Hematopoietic multipotent progenitor cell treated with erythropoietin and hydrocortisone succinate and interleukin-3 and kit ligand, for 8 days (in vitro differentiated cells): ENCODE measurements at places on chromosomes 2 and 18.

DNA sequence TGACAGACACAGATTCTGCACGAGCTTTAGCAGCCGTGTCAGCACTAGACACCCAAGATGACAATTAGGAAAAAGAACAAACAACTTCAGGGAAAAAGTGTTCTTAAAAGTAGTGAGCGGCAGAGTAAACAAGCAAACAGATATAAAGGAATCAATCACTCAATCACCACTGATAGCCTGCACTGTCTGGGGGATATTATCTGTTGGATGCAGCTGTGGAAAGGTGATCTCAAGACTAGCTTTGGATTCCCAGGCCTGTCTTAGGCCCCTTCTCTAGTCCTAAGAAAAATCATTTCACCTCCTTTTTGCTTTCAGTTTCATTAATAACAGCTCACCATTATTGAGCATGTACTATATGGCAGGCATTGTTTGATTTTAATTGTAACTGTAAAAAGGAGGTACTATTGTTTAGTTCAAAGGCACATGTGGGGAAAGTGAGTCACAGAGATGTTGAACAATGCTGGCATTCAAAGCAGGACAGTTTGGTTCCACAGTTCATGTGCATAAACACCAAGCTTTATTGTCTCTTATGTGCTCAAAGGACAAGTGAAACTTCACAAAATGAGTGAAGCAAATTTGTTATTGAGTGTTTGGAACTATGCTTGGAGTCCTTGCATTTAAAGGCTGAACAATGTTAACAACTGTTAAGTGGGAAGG lies 147.3 kb upstream of the TCF4 start:
- no peak for DNase-seq

DNA sequence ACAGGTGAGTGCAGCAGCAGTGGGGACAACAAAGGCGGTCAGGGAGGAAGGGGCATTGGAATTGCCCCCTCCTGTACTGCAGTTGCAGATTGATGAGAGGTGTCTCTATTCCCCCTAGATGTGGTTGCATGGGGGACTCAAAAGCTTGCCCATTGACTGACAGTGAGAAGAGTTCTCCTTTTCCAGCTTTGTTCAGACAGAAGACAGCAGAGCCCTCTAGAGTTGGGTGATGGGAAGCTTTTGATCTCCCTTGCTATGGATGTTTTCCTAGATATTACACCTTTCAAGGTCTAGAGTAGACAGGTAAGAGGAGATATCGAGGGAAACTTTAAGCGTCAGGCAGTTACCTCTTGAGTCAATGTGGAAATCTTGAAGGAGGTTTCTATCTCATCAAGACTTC lies 2.9 kb downstream of the PROKR1 start:
- peak; percentile 55 for DNase-seq

DNA sequence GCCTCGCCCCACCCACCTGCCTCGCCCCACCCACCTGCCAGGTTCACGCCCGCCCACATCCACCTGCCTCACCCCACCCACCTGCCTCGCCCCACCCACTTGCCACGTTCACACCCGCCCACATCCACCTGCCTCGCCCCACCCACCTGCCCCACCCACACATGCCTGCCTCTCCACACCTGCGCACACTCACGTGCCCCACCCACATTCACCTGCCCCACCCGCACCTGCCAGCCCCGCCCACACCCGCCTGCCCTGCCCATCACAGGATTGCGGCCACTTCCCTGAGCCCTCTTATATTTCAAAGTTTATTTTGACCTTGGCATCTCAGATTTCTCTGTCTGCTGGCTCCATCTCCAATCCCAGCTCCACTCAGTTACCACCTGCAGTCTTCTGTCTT lies 217.5 kb upstream of the SOX11 start:
- DNase-seq: no peak

DNA sequence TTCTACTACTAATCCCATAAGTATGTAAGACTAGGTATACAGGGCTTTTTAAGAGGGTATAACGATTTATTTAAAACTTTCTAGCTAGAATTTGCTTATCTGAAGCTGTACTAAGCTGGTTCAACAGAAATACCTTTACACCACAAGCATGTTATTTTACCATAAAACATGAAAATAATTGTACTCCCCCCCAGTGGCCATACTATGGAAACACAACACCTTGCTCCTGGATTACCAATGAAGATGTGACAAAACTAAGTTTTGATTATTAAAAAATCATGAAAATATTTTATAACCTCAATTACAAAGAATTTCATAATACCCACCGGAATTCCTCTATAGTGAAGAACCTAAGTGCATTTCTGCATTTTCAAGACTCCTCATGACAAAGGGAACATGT lies 27.3 kb downstream of the LPIN2 start:
- peak; percentile 73 for DNase-seq

DNA sequence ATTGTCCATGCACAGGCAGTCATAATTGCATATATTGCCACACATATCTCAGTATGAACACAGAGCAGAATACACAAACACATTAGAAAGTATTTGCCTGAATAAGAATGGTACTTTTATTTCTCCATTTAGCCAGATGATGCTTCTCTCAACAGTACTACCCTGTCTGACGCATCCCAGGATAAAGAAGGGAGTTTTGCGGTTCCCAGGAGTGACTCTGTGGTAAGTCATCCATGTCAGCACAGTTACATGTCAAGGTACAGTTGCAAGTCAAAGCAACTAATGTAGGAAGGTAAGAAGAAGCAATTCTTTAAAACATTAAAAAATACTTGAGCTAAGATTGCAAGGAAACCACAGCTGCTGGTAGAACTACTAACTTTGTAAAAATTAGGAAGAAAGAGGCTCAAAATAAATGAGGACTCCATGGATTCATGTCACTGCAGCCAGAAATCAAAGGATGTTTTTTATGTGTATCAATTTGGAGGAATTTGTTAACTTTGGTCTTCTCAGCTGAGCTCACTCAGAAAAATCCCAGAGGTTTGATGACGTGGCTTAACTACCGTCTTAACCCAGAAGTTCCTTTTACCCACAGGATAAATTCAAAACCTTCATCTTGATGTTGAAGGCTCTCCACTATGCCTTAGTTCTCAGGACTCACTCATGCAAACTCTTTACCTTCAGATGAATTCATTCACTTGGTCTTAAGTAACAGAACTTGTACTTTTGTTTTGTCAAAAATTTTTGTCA lies 130.3 kb downstream of the ARHGAP28 start:
- DNase-seq: no peak

- no peak for DNase-seq
Measured at GRCh38 chr2:62785810-62786597, 80.5 kb downstream of the EHBP1 start.

DNA sequence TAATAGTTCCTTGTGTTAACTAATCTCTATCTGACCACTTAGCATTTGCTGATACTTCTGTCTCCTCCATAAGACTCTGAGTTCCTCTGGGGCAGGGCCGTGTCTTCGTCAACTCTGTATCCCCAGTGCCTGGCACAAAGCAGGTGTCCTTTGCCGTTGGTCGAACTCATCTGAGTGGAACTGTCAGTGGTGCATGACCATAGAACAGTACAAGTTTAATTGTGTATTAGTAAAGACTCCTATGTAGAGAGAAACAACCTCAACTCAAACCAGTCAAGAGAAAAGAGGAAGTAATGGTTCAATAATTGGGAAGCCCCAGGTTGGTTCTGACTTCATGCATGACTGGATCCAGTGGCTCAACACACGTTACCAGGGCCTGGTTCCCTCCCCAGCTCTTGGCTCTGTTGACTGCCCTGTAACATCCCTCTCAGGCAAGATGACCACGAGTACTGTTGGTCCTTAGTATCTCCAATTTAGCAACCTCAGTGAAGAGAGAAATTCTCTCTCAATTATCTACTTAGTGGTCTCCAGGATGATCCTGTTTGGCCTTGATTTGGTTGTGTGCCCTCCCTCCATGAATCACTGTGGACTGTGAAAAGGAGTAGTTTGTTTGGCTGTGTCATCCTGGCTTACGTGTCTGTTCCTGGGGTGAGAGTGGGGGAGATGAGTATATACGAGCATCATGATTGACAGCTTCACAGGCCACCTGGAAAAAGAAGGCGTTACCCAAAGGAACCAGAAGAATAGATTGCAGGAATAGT lies 58.5 kb upstream of the MSH6 start:
- no peak for DNase-seq

DNA sequence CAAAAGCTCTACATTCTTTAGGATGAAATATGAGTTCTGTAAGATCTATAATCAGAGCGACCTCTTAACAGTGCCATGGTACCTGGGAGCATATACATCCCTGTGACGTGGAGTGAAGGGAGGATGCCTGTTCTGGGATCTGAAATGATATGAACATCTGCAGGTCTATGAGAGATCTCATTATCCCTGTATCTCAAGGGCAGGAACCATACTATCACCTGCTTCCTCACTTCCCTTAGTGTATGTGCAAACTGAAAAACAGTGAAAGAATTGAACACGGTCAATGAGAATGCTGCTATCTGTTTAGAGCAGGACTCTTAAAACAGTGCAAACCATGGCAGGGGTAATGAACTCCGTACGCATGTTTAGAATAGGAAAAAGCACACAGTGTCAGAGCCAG lies 364.0 kb downstream of the LPIN1 start:
- no peak for DNase-seq

GRCh38 chr2:230694241-230694640 lies 18.4 kb upstream of the CAB39 start:
- no peak for DNase-seq

DNA sequence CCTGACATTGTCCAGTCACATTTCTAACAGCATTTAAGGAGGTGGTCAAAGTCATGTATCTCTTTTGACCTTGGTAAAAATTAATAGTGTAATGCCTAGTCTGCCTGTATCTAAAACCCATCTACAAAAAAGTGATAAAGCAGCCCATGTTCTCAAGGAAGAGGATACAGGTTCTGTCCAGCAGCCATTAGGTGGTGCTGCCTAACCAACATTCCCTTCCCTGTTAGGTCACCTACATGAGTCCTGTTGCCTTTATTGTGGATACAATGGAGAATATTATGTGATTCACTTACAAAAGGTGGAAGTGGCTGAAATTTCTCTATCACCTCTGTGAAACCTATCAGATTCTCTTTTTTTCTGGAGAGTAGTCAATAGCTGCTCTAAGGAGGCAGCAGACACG lies 52.5 kb downstream of the AQP4 start:
- DNase-seq: peak; percentile 8

DNA sequence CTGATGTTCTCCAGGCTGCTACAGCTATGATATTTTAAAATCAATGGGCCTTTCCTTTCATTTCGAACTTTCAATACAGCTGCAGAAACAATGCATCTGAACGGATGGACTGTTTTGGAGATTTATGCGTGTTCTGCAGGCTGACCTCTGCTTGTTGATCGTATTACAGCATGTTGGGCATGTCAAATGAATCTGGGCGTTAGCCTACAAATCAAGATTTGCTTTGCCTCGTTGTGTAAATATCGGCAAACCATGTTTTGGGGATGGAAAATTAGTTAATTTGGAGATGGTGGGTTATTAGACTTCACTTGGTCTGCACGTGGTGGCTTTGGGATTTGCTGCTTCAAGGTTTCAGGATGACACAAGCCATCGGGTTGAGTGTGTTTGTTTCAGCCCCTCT lies 129.3 kb downstream of the AGAP1 start:
- DNase-seq: no peak

DNA sequence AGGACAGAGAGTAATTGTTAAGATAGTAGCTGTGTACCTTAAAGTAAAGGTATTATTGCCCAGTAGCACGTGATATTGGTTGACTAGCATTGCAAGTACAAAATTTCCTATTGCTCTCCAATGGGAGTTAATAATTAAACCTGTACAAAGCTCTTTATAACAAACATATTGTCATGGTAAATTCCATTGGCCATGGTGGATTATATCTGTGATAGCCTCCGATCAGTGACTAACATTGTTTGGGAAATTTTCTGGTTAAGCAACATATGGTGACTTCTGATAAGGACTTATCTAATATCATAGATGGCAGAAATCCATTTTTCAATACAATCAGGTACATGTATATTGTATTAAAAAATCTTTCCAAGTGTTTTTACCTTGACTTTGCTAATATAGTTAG lies 360.8 kb downstream of the DCC start:
- no peak for DNase-seq
